Left lung (tissue), 14 donors: ENCODE measurements at places on chromosomes 1 and 21. TPM values are rescaled to one million over a fixed set of nuclear protein-coding genes. Genes with fewer than 3 reads are reported as not detected.

DNA sequence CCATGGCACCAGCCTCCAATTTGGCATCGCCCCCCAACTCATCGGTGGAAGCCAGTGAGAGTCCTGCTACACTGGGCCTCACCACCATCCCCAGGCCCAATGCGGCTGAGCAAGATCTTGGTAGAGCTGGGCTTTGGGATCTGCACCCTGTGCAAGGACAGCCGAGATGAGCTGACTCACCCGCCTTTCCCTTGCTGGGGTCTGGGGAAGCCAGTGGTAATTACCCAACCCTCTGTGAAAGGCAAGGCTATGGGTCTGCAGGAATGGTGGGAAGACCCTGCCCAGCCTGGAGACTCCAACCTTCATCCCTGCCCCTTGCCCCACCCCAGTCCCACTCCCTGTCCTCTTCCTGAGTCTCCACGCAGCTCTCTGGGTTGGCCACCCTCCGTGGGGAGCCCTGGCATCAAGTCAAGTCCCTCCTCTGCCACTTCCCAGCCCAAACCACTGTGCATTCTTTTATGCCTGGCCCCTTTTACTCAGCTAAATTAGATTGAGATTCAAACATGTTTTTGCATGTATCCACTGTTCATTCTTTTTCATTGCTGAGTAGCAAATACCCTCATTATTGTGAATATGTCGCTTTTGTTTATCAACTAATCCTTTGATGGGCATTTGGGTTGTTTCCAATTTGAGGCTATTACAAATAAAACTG lies 8.8 kb downstream of the SMCP start:
- no peak for DNase-seq

GRCh38 chr1:97196825-97197516 lies 475.4 kb downstream of the PTBP2 start:
- no peak for DNase-seq

The PRELP gene
- 2.8 TPM for polyA plus RNA-seq

DNA sequence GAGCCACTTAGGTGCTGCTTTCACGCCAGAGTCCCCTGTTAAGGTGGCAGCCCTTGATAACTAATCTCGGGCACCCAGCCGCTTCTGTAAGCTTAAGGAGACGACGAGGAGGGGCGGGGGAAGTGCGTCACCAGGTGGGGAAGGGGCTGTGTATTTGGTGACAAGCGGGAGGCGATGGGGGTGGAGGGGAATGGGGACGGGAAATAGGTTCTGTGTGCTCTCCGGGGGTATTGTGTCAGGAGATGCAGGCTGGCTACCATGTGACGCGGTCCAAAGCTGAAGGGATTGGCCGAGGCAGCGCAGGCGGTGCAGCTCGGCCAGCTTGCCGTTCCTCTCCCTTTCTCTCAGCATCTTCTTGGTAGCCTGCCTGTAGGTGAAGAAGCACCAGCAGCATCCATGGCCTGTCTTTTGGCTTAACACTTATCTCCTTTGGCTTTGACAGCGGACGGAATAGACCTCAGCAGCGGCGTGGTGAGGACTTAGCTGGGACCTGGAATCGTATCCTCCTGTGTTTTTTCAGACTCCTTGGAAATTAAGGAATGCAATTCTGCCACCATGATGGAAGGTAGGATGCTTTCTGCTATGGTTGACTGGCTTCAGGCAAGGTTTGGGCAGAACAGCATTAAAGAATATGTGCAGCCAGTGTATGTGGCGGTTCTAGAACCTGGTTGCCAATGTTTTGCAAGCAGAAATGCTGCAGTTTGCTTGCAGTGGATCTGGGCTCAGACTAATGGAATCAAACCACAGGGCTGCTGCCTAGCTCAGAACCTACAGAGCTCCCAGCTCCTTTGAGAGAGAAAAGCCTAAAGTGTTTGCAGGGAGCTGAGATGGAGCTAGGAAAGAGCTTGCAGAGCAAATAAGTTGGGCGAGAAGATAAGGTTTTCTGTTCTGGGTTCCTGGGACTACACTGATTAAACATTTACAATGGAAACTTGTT lies at the start of gene SGIP1:
SGIP1 (plus strand) TSS at position 350 of the 937 bp plus-strand sequence; CDS start at position 556, 206 bp downstream.
- no peak for DNase-seq

The CLDN19 gene
- polyA plus RNA-seq = 20.5 TPM

GRCh38 chr21:35976481-35976880 lies 83.8 kb downstream of the SETD4 start:
- DNase-seq = no peak

DNA sequence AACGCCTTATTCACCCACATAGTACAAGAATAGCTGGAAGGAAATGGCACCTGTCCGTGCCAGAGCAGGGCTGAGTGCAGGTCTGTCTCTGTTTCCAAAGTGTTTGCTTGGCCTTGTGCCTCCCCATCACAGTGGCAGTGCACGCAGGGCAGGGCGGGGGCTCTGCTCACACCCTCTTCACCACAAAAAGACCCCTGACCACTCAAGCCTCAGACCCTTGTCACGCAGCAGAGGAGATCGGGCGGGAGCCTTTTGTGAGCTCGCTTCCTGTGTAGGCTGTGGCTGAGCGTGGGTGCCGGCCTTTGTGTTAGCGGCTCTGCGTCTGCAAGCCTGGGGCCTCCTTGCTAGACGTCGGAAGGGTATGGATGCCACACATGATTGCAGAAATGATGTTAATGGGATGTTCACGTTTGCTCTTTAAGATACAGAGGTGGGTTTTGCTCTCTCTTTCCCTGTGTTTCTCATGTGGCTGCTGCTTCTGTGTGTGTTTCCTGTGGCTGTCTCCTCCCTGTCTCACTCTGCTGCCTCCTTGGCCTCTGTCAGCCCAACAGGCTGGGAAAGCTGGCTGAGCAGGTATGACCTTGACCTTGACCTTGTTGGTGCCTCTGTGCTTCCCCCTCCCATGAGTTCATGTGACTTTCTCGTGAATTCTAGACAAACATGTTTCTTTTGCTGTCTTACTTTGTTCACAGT lies 45.4 kb downstream of the S100B start:
- no peak for DNase-seq

The HLX gene
- polyA plus RNA-seq = 65.6 TPM

The FCN3 gene
- polyA plus RNA-seq = 15.8 TPM

DNA sequence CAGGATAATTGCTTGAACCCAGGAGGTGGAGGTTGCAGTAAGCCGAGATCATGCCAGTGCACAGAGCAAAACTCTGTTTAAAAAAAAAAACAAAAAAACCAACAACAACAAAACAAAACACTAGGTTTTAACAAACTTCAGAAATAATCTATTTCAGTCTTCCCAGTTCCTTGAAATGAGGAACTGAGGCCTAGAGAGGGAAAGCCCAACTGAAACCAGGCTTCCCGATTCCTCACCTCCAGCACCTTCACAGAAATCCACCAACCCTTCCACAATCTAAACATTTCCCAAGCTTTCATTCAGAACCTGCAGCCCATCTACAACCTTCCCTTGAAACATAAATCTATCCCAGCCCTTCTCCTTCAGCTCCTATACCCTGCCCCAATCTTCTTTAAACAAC lies 612 bp upstream of the CD52 start:
- DNase-seq = no peak

GRCh38 chr1:159795534-159795933 lies 6.6 kb upstream of the FCRL6 start:
- DNase-seq = no peak

The C1orf122 gene
- 25.8 TPM for polyA plus RNA-seq

DNA sequence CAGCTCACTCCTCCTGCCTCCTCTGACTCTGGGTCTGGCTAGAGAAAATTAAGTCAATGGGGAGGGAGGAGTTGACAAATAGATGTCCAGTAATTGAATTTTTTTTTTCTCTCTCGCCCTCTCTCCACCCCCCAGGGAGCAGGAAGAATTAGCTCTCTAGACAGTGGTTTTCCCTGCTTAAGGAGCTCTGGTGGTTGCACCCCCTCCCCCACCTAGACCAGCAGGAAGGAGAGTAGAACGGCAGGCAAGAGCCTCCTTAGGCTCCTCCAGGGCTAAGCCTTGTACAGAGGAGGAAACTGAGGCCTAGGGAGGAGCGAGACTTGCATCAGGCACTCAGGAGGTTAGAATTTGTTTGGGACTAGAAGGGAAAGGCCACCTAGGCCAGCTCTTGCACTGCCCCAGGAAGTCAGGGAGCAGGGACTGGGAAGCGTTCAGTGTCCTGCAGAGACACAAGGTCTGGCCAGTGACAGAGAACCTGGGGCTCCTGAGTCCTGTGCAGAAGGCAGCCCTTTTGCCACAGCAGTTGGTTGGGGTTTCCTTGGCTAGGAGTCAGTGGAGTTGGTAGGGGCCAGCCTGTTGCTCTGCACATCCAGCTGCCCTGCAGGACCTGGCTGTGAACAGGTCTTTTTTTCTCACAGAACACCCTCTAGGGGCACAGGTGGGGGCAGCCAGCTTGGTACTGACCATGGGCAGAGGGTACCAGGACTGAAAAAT lies 49.5 kb upstream of the ACOT11 start:
- no peak for DNase-seq

GRCh38 chr1:166910396-166910994 lies 34.4 kb upstream of the TADA1 start:
- peak; percentile 47 for DNase-seq

The FAM177B gene
- polyA plus RNA-seq = 0.63 TPM

GRCh38 chr1:151199873-151200581 lies 1.7 kb downstream of the PIP5K1A start:
- no peak for DNase-seq

The SRRM1 gene
- polyA plus RNA-seq = 213 TPM

GRCh38 chr1:55894521-55894920 lies 679.4 kb upstream of the USP24 start:
- no peak for DNase-seq

DNA sequence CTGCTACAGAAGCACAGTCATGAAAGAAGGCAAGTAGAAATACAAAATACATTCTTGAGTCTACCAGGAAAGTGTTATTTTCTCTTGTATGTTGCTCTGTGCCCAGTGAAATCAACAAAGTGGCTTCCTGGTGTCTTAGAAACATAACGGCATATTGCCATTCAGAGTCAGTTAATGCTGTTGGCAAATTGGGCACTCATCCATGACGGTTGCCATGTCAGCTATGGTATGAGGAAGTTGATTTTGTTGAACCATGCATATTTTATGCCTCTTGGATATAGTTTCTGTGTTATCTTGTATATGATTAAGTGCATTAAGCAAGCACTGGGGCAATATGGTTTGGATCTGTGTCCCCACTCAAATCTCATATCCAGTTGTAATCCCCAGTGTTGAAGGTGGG lies 153.1 kb upstream of the CXADR start:
- DNase-seq = no peak

- DNase-seq = peak; percentile 52
Observed at GRCh38 chr1:207959141-207959825, 48.4 kb upstream of the CD34 start.

DNA sequence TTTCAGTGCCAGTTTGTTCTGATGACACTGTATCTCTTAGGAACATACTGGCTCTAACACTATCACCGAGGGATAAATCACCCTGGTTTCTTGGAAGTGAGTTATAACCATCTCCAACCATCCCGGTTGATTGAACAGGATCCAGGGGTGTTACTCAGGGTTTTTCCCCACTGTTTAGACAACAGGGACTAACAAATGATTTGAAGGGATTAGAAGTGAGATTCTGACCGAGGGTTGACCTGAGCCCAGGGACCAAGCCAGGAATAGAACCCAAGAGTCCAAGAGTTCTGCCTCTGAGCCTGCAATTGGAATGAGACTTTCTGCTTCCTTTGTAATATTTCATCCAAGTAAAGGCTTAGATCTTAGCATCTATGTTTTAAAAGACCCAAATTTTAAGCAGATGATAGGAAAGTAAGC lies 154.0 kb downstream of the DHRS3 start:
- DNase-seq = no peak

DNA sequence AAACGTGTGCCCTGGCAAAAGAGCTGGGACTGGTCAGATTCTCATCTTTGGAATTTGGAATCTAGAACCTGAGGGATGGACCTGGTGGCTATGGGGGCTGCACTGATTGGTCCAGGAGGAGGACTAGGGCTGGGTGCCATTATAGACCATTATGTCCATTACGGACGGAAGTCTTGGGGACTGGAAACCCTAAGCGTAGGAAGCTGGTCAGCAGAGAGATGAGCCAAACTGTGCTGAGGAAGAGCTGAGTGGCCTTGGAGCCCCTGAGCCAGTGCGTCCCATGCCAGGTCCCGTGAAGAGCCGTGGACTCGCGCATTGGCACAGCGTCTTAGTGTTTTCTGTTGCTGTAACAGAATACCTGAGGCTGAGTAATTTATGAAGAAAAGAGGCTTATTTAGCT lies 10.0 kb downstream of the MRAP start:
- no peak for DNase-seq

DNA sequence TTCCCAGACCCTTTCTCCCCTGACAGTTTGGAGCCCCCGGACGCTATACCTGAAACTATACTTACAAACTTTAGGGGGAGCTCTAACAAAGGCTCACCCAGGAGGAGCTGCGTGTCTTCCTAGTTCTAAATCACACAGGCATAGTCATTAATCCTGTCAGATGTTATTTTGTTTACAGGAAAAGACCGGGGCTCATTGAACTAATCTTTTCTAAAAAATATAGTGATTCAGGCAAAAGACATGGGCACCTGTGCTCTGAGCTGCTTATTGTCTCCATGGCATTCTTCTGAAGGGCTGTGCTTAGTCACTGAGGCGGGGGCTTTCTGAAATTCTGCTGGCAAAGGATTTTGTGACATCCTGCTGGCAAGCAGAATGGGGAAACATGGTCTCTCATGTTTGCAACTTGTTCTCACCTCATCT lies 1577.0 kb downstream of the NCAM2 start:
- DNase-seq = no peak

DNA sequence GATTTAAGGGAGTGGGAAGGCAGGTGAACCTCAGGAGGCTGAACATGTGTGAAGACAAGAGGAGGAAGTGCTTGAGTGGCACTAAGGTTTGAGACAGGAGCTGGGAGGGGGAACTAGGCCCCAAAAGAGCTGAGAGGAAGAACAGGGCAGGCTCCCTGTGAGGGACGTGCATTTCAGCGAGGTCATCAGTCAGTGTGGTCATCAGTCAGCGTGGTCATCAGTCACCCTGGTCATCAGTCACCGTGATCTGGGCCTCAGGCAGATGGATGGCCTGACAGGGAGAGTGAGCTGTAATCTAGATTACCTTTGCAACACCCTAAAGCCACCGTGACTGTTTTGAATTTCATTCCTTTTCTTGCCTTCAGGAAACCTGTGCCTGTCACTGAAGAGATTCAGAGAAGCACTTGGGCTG lies 29.1 kb downstream of the VTCN1 start:
- DNase-seq = no peak

The ANKRD65 gene
- 28.1 TPM for polyA plus RNA-seq

The CLCA1 gene
- not detected for polyA plus RNA-seq

The PPM1J gene
- polyA plus RNA-seq = 0.66 TPM

The CFHR4 gene
- polyA plus RNA-seq = not detected

The SNX7 gene
- 39.4 TPM for polyA plus RNA-seq

The POLR3GL gene
- polyA plus RNA-seq = 50.1 TPM

The MAP3K6 gene
- polyA plus RNA-seq = 17.3 TPM

- DNase-seq = no peak
Observed at GRCh38 chr1:116302281-116302680, 70.8 kb upstream of the ATP1A1 start.

The DNM3 gene
- polyA plus RNA-seq = 7.7 TPM

GRCh38 chr1:37556712-37557196 lies at the start of gene DNALI1:
TSS of gene DNALI1 (plus strand) at chr1:37556940. CDS start at chr1:37556995, 55 bp downstream.
- peak; percentile 82 for DNase-seq
